ENCODE measurements at places on chromosomes 16 and 17.

DNA sequence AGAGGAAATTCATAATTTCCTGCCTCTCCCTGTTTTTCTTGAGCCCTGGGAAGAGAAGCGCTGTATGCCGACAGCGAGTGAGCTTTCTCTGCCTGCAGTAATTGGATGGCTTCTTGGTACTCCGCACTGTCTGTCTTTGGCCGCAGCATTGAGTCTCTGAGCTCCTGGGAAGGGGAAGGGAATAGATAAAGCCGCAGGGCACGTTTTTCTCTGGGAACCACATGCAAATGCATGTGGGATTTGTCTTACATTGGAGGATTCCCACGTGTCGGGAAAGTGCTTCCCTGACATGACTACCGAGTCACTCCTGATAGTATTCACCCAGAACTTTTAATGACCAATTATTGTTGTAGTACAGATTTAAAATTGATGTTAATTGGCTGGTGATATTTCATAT, 385.9 kb downstream of the CPPED1 start:
- DNase-seq = no peak

DNA sequence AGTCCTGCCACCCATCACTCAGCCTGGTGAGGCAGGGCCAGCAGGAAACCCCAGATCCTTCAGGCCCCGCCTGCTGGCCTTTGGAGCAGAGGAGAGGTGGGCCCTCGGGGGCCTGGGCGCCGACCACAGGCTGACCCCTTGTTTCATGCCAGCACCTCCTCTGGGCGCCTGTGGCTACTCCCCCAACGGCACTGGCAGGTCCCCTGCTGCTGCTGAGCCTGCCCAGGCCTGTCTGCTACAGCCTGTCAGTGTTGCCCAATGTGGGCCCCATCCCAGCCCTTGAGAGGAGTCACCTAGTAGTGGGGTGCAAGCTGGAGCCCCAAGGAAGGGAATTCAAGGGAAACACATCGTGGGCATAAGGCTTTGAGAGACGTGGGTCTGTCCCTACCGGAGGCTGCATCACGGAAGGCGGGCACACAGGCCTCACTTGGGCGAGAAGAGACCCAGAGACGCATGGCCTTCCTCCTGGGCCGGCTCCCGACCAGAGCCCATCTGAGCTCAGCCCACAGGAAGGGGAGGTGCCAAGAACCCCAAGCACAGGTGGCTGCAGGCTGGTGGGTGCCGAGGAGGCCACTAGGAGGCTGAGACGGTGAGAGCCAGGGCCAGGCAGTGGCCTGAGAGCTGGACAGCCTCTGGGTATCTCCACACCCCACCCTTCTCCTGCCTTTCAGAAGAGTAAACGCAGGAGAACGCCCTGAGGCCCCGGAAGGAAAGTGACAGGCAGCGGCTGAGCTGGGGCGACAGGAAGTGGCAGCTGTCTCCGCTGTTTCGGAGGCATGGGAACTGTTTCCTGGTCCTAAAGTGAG, 8.0 kb upstream of the FASN start:
- no peak for DNase-seq

- DNase-seq = no peak
These were observed 10.8 kb upstream of the NME1 start for GRCh38 chr17:51142597-51142996.

GRCh38 chr16:1326946-1327618, 6.4 kb upstream of the BAIAP3 start:
- no peak for DNase-seq

DNA sequence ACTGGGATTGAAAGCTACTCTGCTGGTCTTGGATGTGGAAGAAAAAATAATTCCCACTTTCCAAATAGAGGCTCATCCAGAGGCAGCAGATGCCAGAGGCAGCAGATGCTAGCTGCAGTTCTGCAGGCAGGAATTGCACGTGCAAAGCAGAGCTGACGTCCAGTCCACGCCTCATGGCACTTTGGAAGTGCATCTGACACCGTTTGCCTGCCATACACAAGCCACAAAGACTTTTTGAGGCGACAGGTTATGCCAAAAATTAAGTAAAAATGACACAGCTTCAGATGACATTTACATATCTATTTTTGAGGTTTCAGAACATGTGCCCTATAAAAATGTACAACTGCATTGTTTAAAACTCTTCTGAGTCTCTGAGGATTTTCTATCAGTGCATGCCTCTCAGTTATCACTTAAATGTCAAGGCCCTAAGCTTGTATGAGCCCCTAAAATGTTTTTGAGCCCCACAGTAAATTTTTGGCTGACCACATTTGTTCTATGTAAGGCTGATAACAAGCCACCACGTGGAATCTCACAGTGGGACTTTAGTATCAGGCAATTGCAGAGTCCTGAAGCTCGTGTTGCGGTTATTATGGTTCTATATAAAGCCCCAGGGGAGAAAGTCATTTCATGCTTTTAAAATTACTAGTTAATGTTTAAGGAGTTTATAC, 239.2 kb downstream of the PRKCA start:
- no peak for DNase-seq

DNA sequence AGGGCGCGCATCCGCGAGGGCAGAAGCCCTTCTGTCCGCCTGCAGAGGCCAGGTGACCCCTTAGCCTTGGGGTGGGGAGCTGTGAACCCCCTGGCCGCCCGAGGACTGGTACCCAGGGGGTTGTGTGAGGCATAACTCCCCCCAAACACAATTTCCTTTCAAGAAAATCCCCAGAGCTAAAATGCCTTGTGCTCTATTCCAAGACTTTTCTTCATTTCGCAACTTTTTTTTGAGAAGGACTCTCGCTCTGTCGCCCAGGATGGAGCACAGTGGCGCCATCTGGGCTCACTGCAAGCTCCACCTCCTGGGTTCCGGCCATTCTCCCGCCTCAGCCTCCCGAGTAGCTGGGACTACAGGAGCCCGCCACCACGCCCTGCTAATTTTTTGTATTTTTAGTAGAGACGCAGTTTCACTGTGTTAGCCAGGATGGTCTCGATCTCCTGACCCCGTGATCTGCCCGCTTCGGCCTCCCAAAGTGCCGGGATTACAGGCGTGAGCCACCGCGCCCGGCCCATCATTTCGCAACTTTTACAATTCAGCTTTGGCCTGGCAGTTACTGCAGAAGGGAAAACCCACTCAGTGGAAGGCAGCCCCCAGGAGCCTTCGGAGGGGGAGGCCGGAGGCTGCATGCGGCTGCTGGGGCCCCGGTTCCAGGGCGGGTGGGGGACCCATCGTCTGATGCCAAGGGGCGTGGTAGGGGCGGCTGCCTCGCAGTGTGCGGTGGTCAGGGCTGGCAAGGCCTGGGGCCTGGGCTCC, 963 bp upstream of the APRT start:
- DNase-seq = no peak

GRCh38 chr16:70692873-70693671, 7.2 kb upstream of the MTSS2 start:
- no peak for DNase-seq

- no peak for DNase-seq
These were observed 119.2 kb downstream of the RPTOR start for GRCh38 chr17:80663781-80664206.

GRCh38 chr17:34451313-34451712, 88.3 kb upstream of the CCL1 start:
- DNase-seq = no peak

- no peak for DNase-seq
These were observed 8.3 kb upstream of the RBFOX3 start for GRCh38 chr17:79619196-79619595.

GRCh38 chr17:31583772-31584356, 192.4 kb downstream of the RAB11FIP4 start:
- no peak for DNase-seq

DNA sequence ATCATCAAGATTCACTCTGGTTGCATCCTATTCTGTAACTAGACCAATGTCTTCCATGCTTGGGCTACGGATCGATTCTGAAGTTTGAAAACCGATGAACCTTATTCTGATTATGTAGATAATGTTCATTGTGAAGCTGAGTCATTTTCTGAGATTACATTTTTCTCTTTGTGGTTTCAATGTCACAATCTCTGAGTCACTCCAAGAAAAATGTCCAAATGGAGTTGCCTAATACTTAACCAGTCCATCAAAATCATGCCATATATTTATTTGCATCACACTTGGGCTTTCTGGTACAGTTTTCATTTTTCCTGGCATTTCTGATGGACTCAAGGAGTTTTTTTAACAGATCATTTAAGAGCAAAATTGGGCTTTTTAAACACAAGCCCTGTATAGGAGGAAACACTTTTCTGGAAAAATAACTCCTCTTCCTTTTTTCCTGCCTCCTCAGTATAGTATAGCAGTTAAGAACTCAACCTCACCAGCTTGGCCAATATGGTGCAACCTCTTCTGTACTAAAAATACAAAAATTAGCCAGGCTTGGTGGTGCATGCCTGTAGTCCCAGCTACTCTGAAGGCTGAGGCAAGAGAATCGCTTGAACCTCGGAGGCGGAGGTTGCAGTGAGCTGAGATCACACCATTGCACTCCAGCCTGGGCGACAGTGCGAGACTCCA, 17.5 kb downstream of the CACNG3 start:
- no peak for DNase-seq

DNA sequence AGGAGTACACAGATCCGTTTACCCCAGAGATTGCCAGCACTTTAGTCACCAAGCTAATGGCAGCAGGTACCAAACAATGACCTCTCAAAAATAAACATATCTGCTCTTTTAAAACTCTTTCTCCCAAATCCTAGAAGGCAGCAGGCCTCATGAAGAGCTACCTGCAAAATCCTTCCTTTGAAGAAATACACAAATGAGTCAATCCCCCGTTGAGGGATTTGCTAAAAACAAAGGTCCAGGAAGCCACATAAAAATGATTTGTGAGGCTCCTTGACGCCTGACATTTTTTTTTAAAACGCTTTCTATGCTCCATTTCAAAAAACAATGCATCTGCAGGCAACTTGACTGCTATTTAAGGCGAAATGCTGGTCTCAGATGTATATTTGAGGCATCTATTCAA, 58.2 kb downstream of the NACA2 start:
- no peak for DNase-seq

DNA sequence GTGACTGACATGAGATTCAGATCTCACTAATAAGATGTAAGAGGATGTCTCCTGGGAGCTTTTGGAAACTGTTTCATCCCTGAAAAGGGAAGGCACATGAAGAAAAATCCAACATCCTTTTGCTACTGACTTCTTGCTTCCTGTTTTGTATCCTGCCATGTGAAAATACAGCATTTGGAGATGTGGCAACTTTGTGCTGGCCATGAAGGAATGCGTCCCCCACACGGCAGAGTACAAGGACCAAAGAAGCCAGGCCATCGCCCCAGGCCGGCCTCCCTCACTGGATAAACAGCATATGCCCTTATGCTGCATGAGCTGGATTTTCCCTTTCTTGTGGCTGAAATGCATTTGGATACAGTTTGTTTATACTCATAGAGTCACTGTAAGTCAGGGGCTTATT, 5.5 kb upstream of the HASPIN start:
- DNase-seq = no peak

GRCh38 chr17:77566566-77567138, 391.9 kb upstream of the TNRC6C start:
- DNase-seq = no peak

- no peak for DNase-seq
These were observed 103.6 kb upstream of the C16orf82 start for GRCh38 chr16:26963109-26963508.

DNA sequence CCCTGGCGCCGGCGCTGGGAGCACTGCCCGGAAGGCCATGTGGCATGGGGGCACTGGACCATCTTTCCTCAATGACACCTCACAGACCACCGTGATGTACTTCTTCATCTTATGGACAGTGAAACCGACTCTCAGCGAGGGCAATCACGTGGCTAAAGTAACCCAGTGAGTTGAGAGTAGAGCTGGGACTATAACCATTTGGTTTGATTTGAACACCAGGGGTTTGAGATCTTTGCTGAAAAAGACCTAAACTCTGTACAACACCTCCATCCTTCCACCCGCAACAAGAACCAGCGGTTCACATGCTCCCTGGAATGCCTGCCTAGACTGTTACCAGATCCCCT, 3.3 kb downstream of the ITGA2B start:
- DNase-seq = no peak

GRCh38 chr17:81257533-81257932, 18.4 kb downstream of the NDUFAF8 start:
- DNase-seq = no peak
